Left ventricle myocardium superior (tissue), 1 donor: ENCODE measurements at places on chromosomes 1 and 21. TPM values are rescaled to one million over a fixed set of nuclear protein-coding genes. Genes with fewer than 3 reads are reported as not detected.

RPS6KA1 gene
- total RNA-seq, result 4.6 TPM

ADIPOR1 gene
- total RNA-seq, result 88.1 TPM

SEMA6C gene
- total RNA-seq, result 55.1 TPM

ANGPTL1 gene
- 6.6 TPM for total RNA-seq

CD84 gene
- 2.8 TPM for total RNA-seq

DNA sequence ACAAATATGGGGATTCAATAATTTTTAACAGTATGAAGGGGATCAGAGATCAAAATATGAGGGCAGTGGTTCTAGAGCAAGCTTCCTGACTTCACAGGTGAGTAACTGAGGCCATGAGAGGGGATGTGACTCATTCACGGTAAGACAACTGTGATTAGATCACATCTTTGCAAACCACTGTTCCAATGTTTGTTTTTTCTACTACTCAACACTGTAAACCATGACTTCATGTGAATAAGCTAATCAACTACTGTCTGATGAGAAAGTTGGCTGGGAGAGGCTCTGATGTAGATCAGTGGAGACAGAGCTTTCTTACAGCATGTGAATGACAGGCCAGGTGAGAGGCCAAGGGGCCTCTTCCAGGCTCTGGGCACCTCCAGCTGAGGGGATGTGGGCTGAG is 84.7 kb downstream of the BRINP2 start:
- no peak for DNase-seq

GRCh38 chr1:187654635-187655034 is 825.9 kb downstream of the PLA2G4A start:
- no peak for DNase-seq

GRCh38 chr21:29378832-29379231 is 80.1 kb downstream of the BACH1 start:
- DNase-seq, result no peak

GRCh38 chr1:155170806-155171205 is 2.3 kb downstream of the KRTCAP2 start:
- no peak for DNase-seq

GRCh38 chr21:24428591-24429199 is 1178.6 kb downstream of the MRPL39 start:
- DNase-seq, result no peak

DNA sequence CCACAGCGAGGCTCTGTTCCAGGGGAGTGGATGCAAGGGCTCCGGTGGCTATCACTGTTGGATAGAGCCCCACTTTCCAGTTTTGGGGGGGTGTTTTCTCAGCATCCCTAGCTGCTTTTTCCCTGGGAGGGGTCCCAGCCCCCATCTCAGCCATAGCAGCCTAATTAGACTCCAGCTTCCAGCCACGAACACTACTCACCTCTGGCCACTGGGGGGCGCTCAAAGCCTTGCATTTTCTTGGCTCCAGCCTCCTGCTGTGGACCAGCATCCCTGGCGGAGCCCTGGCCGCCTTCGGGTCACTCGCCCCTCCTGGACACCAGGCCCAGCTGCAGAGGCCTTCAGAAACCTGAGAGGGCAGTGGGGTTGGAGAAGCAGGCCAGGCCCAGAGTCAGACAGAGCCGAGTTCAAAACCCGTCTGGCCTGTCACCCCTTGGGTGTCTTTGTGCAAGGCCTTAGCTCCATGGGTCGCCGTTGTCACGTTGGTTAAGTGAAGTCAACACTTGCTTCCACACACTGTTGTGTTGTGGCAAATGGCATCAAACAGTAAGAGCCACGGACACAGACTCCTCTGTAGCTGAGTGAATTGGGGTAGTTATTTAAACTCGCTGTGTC is 93.5 kb upstream of the ACTL8 start:
- DNase-seq, result peak; percentile 75

GRCh38 chr1:201761871-201762270 is 67.1 kb upstream of the IPO9 start:
- no peak for DNase-seq
